LoVo (cell line): ENCODE measurements at places on chromosomes 6 and 20.

DNA sequence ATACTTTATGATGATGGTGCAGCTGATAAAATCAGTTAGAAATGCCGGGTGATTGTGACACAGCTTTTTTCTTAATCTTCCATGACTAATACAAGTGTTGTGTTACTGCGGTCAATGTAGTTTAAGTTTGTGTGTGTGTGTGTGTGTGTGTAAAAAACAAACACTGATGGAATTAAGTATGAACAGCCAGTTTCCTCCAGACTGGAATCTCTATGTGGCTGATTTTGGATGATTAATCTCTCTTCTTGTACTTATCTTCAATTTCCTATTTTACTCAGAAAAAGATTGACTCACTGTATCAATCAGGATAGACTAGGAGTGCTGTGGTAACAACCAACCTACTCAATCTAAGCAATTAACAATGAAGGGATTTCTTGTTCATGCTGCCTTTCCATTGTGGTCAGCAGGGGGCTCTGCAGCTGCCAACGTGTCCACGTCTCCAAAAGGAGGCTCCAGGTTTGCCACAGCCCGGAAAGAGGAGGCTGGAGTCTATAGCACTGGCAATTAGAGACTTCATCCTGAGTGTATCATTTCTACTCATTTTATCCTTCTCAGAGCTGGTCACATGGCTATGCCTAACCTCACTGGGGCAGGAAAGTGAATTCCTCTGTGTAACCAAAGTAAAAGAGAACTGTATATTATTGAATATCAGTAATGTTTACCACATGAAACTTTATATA lies 107.7 kb downstream of the CD109 start:
- DNase-seq: no peak

- no peak for DNase-seq
Observed at GRCh38 chr6:169342710-169343109, 89.1 kb upstream of the THBS2 start.

DNA sequence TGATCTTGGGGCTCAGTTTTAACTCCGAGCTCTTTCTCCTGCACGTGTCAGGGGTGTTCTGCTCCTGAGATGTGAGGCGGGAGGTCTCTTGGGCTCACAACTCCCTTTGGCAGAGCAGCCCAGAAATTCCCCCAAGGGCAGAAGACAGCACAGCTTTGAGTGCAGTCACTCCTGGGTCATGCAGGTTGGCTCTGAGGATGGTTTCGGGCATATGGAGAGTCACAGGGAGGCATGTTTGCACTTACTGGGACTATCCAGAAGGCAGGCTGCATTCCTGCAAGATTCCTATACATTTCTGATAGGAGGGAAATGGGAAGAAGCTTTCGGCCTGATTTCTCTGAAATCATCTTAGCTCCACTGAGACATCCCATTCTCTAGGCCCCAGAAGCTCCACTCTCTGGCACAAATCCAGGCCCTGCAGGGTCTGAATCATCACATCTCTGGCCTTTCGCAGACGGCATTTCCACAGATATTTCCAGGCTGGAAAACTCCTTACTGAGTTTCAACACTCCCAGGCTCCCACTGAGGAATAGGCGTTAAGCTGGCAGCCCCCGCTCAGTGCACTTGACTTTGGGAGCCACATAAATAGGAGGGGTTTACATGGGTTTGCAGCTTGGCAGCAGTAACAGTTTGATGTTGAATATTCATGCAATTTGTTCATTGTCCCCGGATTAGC lies 39.7 kb downstream of the AGPAT4 start:
- DNase-seq: no peak

GRCh38 chr6:82374516-82374915 lies 10.9 kb downstream of the TPBG start:
- DNase-seq: no peak

GRCh38 chr20:63051186-63051860 lies 44.6 kb upstream of the BHLHE23 start:
- DNase-seq: no peak
